H9 (cell line): ENCODE measurements at places on chromosomes 7 and 10.

GRCh38 chr7:108629651-108630400, 60.2 kb downstream of the DNAJB9 start:
- DNase-seq = no peak

- DNase-seq = no peak
These were observed 21.7 kb upstream of the PCGF5 start for GRCh38 chr10:91198781-91199180.

DNA sequence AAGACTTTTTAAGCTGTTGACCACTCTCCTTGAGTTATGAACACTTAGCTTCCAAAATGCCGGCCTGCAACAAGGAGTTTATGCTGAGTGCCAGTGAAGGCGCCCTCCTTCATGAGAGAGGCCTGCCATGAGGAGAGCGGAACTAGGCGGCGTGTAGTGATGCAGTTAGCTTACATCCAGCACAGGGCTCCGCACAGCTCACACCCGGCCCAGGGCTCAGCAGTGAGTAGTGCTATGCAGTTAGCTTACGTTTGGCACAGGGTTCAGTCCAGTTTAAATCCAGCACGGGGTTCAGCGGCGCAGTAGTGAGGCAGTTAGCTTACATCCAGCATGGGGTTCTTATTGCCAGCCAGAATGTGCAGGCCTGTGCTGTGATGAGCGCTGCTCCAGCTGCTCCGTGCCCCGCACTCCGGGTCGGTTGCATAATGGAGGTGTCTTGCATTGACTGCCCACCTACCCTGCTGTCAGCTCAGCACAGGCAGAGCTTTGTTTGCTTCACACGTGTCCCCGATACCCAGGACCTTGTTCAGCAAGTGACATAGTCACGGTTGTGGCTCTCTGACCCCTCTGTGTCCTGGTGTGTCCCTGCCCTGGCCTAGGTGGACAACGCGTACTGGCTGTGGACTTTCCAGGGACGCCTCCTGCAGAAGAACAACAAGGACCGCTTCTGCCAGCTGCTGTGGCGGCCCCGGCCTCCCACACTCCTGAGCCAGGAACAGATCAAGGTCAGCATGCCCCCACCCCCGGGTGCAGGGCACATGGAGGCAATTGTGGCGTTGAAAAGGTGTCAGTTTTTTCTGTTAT, 21.9 kb downstream of the EIF3B start:
- DNase-seq = no peak

- DNase-seq = peak; percentile 13
These were observed 6.7 kb downstream of the KCP start for GRCh38 chr7:128903621-128904361.

DNA sequence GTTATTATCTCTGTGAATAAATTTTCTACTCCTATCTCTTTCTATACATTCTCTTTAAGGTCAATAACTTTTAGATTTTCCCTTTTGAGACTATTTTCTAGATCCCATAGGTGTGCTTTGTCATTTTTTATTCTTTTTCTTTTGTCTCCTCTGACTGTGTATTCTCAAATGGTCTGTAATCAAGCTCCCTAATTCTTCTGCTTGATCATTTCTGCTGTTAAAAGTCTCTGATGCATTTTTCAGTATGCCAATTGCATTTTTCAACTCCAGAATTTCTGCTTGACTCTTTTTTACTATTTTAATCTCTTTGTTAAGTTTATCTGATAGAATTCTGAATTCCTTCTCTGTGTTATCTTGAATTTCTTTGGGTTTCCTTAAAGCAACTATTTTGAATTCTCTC, 78.2 kb downstream of the THNSL1 start:
- DNase-seq = no peak

- no peak for DNase-seq
These were observed 94.7 kb downstream of the HDAC9 start for GRCh38 chr7:18590241-18590640.

- DNase-seq = no peak
These were observed 18.4 kb downstream of the FAM241B start for GRCh38 chr10:69648461-69648860.

- DNase-seq = no peak
These were observed 167.7 kb upstream of the TCF7L2 start for GRCh38 chr10:112782200-112782907.

DNA sequence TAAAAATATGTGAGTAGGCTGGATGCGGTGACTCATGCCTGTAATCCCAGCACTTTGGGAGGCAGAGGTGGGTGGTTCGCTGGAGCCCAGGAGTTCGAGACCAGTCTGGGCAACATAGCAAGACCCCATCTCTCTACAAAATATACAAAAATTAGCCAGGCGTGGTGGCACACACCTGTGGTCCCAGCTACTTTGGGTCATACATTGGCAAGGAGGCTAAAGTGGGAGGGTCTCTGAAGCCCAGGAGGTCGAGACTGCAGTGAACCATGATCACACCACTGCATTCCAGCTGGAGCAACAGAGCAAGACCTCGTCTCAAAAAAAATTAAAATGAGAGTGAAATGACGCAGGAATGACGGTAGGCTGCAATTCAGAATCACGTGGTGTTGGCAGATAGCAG, 64.7 kb upstream of the SH2B2 start:
- no peak for DNase-seq

GRCh38 chr10:69885379-69886013, 83.8 kb downstream of the COL13A1 start:
- no peak for DNase-seq

DNA sequence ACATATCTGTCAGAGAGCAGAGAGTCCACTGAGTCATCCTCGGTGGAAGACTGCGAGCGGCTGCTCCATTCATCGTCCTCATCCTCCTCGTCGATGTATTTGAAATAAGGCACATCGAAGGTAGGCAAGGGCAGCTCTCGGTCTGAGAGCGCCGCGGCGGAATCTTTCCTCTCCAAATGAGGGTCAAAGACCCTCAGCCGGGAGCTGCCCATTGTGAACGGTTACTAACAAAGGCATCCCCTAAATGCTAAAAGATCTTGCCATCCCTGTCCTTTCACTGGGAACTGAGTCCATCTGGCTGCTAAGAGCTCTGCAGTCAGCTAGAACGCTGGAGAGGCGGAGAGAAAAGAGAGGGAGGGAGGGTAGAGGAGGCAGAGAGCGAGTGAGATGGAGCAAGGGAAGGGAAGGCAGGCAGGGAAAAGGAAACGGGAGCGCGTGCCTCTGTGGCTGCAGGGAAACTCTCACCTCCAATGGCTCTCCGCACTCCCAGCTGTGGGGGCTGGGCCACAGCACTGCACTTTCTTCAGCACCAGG, 163.4 kb downstream of the RAPGEF5 start:
- DNase-seq = peak; percentile 84

- no peak for DNase-seq
These were observed 403.5 kb upstream of the RNF32 start for GRCh38 chr7:156236936-156237599.

DNA sequence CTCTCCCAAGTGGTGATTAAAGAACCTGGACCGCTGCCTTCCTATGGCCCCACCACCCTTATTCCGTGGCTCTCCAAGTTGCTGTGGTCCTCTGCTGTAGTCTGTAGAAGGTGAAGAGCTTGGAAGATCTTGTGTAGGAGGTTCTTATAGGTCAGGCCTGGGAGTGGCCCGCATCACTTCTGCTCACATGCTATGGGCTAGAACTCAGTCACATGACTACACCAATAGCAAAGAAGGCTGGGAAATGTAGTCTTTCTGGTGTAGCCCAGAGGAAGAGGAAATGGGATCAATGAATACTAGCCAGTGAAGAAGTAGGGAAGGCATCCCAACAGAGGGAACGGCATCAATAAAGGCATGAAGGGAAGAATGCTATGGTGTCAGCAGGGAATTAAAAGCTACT, 41.3 kb upstream of the AOAH start:
- peak; percentile 61 for DNase-seq

GRCh38 chr7:76296743-76297740, 5.4 kb upstream of the HSPB1 start:
- no peak for DNase-seq

DNA sequence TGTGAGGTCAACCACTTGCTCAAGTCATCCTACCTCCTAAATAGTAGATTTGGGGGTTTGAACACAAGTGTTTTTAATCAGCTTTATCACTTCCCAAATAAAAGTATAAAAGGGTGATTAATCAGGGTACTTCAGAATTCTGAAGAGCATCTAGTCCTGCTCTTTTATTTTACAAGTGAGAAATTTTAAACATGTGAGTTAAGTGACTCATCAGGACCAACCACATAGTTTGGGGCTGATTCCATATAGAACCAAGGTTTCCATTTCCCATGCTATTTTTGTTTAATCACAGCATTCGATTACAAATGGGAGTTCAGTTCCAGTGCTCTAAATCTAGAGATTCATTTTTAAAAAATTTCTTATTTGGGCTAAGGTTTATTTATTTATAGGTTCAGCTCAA, 113.4 kb downstream of the GPR158 start:
- no peak for DNase-seq

DNA sequence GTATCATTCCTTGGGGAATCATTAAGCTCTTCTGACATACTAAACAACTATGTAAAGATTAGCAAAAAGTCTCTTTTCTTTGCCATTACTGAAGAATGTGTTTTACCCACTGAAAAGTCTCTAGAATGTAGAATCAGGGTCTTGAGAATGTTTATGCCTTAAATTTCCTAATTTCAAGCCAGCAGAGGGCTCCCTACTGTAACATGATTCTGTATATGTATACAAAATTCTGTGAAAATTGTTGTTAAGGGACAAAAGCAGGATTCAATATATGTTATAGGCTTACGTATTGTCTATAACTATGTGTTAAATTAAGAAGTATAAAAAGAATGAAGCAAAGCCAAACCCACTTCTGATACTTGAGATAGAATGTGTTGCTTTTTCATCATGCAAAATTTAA, 296.9 kb upstream of the DGKB start:
- DNase-seq = no peak

GRCh38 chr7:4531236-4531635, 150.9 kb upstream of the FOXK1 start:
- peak; percentile 67 for DNase-seq

DNA sequence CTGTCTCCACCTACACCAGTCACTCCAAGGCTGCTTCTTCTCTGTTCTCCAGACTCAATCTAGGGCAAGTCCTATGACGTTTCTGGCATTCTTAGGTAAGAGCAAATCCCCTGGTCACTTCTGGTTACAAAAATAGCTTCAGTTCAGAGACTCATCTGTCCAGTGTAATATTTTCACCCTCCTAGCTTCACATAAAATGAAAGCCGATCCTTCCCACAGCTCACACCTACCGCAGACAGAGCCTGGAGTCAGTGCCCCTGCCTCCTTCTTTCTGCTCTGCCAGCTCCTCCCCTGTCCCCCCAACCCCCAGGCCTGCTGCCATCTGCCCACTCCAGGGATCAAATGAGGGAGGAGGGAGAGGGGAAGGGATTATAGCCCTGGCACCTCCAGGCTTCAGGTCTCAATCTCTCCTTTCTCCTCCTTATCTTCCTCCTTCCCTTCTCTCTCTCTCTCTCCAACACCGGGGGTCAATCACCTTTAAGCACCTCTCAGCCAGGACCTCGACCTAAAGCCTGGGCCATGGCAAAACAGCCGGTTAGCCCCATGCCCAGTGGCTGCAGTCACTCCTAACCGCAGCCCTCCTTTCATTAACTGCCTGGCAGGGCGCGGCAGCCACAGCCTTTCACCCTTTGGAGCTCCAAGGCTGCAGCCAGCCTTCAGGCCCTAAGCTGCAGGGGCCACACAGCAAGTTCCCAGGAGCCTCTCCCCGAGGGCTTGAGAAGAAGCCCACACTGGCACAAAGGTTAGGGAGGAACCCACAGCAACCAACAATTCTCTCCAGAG, 292.6 kb upstream of the MGMT start:
- no peak for DNase-seq

DNA sequence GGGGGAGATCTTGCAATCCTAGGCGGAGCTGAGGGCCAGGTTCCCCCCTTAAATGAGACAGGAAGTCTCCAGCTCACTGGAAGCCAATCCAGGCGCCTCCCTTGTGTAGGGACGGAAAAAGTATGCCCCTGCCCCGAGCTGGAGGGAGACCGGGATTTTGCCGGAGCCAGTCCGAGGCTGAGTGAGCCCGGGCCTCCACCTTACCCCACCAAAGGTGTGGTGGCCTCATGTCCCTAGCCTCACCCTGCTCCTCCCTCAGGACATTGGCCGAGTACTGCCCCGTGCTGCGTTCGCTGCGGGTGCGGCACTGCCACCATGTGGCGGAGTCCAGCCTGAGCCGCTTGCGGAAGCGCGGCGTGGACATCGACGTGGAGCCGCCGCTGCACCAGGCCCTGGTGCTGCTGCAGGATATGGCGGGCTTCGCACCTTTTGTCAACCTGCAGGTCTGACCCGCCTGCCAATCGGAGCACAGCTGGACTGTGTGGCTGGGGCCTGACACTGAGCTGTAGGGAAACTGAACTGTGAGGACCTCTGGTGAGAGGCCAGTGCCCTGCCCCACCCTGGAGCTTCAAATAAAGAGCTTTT, 2.0 kb downstream of the FBXL15 start:
- peak; percentile 90 for DNase-seq

GRCh38 chr10:127962205-127962604, 55.3 kb downstream of the PTPRE start:
- DNase-seq = peak; percentile 24
